Activated CD4-positive, alpha-beta memory T cell treated with anti-CD3 and anti-CD28 coated beads for 36 hours (primary cell): ENCODE measurements at places on chromosomes 12 and 14. TPM values are rescaled to one million over a fixed set of nuclear protein-coding genes. Genes with fewer than 3 reads are reported as not detected.

GRCh38 chr14:53501361-53502211, 348.5 kb upstream of the DDHD1 start:
- no peaks in the 10 kb centered on the region for H3K36me3 ChIP-seq
- no peaks in the 10 kb centered on the region for H3K27me3 ChIP-seq
- H3K4me3 ChIP-seq: no peak overlapping the region
- no peaks in the 10 kb centered on the region for H3K4me1 ChIP-seq

DNA sequence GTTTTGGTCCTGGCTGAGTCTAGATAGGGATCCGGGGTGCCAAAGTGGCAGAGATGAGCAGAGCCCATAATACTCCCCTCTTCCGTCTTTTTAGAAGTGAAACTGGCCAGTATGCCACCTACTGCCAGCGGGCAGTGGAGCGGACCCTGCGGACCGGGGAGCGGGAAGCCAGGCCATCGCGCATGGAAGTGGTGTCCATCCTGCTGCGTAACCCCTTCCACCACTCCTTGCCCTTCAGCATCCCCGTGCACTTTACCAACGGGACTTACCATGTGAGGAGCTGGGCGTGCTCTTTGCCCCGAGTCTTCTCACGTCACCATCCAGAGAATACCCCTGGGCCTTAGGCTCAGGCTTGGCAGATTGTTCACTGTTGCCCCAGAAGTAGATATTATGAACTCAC, 21.0 kb downstream of the PIGH start:
- no peaks in the 10 kb centered on the region for H3K36me3 ChIP-seq
- H3K4me1 ChIP-seq: no peaks in the 10 kb centered on the region
- no peak overlapping the region for H3K27ac ChIP-seq
- no peak overlapping the region for H3K4me3 ChIP-seq

- H3K4me3 ChIP-seq: peak overlapping the region; percentile 82
- H3K4me1 ChIP-seq: peaks cover 46% of the 10 kb centered on the region
- H3K27me3 ChIP-seq: no peaks in the 10 kb centered on the region
- DNase-seq: no peak
- H3K27ac ChIP-seq: peak overlapping the region; percentile 89
Measured at GRCh38 chr12:69238589-69239351, 599 bp upstream of the CPSF6 start.

DNA sequence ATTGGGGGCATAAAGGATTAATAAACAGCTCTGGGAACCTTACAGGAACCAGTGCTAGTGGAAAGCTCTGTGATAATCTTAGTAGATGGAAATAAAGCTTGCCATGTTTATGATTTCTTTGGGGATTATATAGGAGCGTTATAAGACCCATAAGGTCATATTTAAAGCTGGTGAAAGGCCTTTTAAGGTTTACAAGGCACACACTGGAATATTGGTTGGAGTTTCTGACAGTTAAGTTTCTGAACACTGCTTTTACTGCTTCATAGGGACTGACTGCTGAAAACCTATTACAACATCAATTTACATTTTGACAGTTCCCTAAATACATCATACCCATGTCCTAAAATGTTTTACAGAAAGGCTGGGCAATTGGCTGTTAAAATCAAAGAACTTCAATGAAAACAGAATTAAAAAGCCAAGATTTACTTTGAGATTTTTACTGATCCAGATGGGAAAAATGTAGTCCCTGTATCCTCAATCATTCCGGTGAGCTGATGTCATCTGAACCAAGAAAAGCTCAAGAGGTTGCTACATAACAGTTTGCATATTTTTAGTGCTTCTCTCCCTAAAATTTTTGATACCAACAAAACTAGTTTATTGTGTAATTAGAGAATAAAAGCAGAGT, 153.7 kb upstream of the IGF1 start:
- no peaks in the 10 kb centered on the region for H3K27me3 ChIP-seq
- H3K4me3 ChIP-seq: no peak overlapping the region
- no peaks in the 10 kb centered on the region for H3K36me3 ChIP-seq
- DNase-seq: no peak
- H3K4me1 ChIP-seq: no peaks in the 10 kb centered on the region

DNA sequence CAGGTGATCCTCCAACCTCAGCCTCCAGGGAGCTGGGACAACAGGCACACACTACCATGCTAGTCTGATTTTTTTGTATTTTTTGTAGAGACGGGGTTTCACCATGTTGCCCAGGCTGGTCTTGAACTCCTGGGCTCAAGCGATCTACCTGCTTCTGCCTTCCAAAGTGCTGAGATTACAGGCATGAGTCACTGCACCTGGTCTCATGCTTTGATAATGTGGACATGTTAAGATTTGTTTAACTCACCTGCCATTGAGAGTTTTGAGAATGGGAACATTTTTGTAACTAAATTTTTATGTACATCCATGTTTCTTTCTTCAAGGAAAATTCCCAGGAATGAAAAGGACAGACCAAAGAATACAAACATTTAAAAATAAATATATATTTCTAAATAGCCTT, 121.2 kb downstream of the MIPOL1 start:
- DNase-seq: no peak
- H3K27me3 ChIP-seq: no peaks in the 10 kb centered on the region
- H3K36me3 ChIP-seq: no peaks in the 10 kb centered on the region
- no peak overlapping the region for H3K4me3 ChIP-seq

GRCh38 chr14:74140374-74140850, 55.7 kb downstream of the LIN52 start:
- H3K36me3 ChIP-seq: peaks cover 3% of the 10 kb centered on the region
- no peaks in the 10 kb centered on the region for H3K27me3 ChIP-seq
- H3K4me1 ChIP-seq: peaks cover 11% of the 10 kb centered on the region
- no peak overlapping the region for H3K4me3 ChIP-seq
- DNase-seq: no peak
- H3K27ac ChIP-seq: no peak overlapping the region

The GNB3 gene
- total RNA-seq: 0.22 TPM

The MFAP5 gene
- not detected for total RNA-seq

The SSPN gene
- not detected for total RNA-seq

The CLEC2A gene
- total RNA-seq: not detected
